ENCODE measurements at places on chromosomes 4 and X.

- no peak overlapping the region for H3K4me3 ChIP-seq
- no peaks in the 10 kb centered on the region for H3K36me3 ChIP-seq
- no peaks in the 10 kb centered on the region for H3K4me1 ChIP-seq
- DNase-seq = no peak
- no peak overlapping the region for H3K27ac ChIP-seq
Observed at GRCh38 chr4:3524920-3525319, 7.3 kb downstream of the LRPAP1 start.

GRCh38 chr4:42824278-42824977, 68.1 kb upstream of the GRXCR1 start:
- no peak for DNase-seq
- no peak overlapping the region for H3K4me3 ChIP-seq
- H3K36me3 ChIP-seq = no peaks in the 10 kb centered on the region
- no peaks in the 10 kb centered on the region for H3K27me3 ChIP-seq
- no peaks in the 10 kb centered on the region for H3K4me1 ChIP-seq

GRCh38 chr4:38788317-38788716, 5.5 kb upstream of the TLR10 start:
- no peaks in the 10 kb centered on the region for H3K36me3 ChIP-seq
- no peaks in the 10 kb centered on the region for H3K27me3 ChIP-seq
- H3K27ac ChIP-seq = peak overlapping the region; percentile 22
- H3K4me1 ChIP-seq = peaks cover 10% of the 10 kb centered on the region

- H3K27ac ChIP-seq = no peak overlapping the region
- H3K4me1 ChIP-seq = no peaks in the 10 kb centered on the region
Observed at GRCh38 chr4:136865526-136865925, 666.8 kb downstream of the PCDH18 start.

- no peaks in the 10 kb centered on the region for H3K27me3 ChIP-seq
- DNase-seq = no peak
- no peaks in the 10 kb centered on the region for H3K36me3 ChIP-seq
Observed at GRCh38 chrX:125291124-125291523, 28.5 kb upstream of the TEX13C start.

DNA sequence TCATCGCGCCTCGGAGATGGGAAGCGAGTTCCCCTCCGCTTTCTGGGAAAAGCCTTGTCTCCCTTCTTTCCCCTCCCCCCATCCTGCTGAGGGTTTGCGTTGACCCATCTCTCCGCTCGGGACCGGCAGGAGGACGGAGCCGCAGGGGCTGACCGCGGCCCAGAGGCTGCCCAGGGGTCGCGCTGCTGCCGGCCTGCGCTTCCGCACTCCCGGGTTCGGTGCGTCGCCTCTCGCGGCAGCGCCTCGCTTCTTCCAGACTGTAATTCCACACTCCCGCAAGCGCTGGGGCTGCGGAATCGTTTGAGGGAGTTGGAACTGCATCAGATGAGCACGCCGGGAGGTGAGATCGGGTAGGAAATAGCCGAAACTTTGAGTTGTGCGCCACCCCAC, 88.3 kb downstream of the BCOR start:
- H3K27me3 ChIP-seq = peaks cover 35% of the 10 kb centered on the region
- no peak overlapping the region for H3K27ac ChIP-seq
- H3K36me3 ChIP-seq = peaks cover 16% of the 10 kb centered on the region

DNA sequence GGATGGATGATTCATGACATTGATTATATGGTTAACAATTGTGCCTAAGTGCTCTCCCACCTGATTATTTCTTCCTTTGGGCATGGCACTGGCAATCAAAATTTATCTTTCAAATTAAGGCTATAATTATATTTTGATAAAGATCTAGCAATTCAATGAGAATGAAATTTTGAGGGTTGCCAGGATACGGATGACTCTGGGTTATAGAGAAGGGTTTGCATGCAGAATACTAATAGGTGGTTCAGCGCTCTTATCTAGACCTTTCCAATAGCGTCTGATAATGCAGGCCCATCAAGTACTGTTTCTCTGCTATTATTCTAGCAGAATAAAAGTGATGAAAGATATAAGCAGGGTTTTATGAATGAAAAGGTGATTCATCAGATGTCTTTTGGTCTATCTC, 74.9 kb upstream of the SCML1 start:
- DNase-seq = no peak
- H3K27ac ChIP-seq = no peak overlapping the region
- no peak overlapping the region for H3K4me3 ChIP-seq
- H3K36me3 ChIP-seq = no peaks in the 10 kb centered on the region

GRCh38 chr4:20042769-20043168, 208.9 kb upstream of the SLIT2 start:
- H3K36me3 ChIP-seq = no peaks in the 10 kb centered on the region
- H3K27me3 ChIP-seq = no peaks in the 10 kb centered on the region
- H3K27ac ChIP-seq = no peak overlapping the region
- no peak overlapping the region for H3K4me3 ChIP-seq
- H3K4me1 ChIP-seq = peaks cover 5% of the 10 kb centered on the region

GRCh38 chr4:132001542-132001941, 1147.6 kb upstream of the PCDH10 start:
- no peak for DNase-seq
- no peaks in the 10 kb centered on the region for H3K4me1 ChIP-seq
- H3K36me3 ChIP-seq = no peaks in the 10 kb centered on the region
- H3K27me3 ChIP-seq = no peaks in the 10 kb centered on the region
- no peak overlapping the region for H3K4me3 ChIP-seq

GRCh38 chrX:65921363-65921762, 118.5 kb downstream of the VSIG4 start:
- peak overlapping the region; percentile 16 for H3K27ac ChIP-seq
- H3K36me3 ChIP-seq = no peaks in the 10 kb centered on the region
- H3K4me3 ChIP-seq = no peak overlapping the region
- H3K4me1 ChIP-seq = peaks cover 16% of the 10 kb centered on the region
- DNase-seq = no peak

DNA sequence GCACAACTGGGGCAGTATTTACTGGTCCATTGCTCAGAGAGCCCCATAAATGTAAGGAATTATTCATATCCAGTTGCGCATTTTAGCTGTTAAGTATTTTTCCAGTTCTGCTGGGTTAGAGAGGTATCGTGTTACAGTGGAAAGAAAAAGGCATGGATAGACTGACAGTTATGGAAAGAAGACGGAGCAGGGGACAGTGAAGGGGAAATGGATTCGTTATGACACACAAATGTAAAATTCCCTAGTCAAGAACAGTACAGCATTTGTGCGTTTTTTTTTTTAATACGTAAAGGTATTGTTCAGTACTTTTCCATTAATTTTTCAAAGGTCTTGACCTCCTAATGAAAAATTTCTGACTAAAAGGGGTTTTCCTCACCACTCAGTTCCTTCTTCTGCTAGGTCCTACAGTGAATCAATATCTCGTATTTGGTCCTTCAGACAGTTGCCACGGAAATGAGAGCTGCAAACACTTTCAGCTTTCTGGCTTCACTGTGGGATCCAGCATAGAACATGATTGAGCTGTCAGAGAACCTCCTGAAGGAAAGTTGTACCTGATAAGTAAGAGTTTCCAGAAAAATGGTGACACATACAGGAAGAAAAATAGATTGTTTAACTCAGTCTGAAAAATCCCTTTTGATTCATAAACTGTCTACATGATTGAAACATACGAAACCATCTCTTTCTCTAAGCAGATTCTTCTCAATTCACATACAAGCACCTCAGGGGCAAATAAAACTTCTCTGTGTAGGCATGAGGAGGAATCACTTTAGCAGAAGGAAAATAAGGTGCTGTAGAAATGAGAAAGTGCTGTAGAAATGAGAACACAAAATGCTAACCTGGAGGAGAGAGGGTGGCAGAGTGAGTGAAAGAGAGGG, 21.8 kb upstream of the BBS12 start:
- peaks cover 8% of the 10 kb centered on the region for H3K4me1 ChIP-seq
- H3K27ac ChIP-seq = peak overlapping the region; percentile 79
- H3K4me3 ChIP-seq = peak overlapping the region; percentile 44
- H3K36me3 ChIP-seq = peaks cover 4% of the 10 kb centered on the region
- no peaks in the 10 kb centered on the region for H3K27me3 ChIP-seq

DNA sequence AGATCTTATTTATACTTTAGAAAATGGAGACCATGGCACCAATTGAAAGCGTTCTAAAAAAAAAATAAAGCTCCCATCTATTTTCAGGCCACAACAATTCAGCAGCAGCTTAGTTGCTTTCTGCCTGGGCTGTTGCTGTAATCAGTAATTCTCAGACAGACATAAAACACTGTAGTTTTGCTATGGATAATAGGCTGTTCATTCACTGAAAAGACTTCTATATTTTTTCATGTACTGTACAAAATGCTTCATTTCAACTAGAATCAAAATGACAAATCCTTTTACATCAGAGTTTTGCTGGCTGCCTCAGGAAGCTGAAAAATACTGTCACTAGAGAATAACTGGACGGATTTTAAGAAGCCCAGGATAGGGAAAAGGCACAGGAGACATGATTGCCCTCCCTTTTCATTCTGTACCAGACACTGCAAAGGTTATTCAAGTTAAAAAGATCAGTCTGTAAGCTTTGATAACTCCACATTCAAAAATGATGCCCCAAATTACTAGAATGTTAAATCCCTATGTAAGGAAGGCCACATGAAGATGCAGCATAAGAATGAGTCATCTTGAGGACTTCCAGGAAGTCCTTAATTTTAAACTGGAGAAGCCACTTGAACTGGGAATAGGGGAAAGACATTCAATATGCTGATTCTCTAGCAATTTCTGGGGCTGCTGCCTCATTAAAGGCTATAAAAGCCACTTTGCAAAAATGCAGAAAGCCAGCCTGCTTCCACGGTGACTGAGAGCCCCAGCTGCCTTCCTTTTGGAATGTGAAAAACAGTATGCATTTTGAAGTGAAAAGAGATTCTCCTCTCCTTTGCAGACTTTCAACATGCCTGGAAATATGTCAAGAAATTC, 403.2 kb upstream of the RASGEF1B start:
- DNase-seq = no peak
- H3K4me1 ChIP-seq = peaks cover 7% of the 10 kb centered on the region
- no peaks in the 10 kb centered on the region for H3K36me3 ChIP-seq
- H3K27me3 ChIP-seq = no peaks in the 10 kb centered on the region
- H3K4me3 ChIP-seq = no peak overlapping the region
- no peak overlapping the region for H3K27ac ChIP-seq

DNA sequence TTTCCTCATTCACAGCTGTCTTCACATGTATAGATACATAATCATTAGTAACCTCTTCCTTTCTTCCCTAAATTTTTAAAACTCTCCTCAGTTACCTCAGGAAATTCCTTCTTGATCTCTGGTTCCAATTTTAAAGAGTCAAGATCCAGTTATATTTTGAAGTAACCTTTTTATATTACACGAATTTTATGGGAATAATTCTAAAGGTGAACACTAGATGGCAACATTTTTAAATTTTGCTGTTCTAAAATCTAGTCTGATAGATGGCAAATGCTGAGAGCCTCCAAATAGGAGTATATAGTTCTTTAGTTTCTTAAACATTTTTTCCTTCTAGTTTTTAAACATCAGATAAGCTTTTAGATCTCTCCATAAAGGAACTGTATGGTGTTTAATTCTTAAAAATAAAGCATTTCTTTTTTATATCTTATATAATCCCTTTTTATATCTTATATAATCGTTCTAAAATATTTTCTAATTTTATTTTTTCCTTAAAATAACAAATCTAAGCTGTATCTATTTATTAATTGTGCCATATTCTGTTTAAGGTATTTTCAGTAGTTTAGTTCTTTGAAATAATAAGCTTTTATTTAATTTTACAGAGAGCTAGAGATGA, 37.9 kb upstream of the PAPSS1 start:
- no peak overlapping the region for H3K4me3 ChIP-seq
- no peaks in the 10 kb centered on the region for H3K36me3 ChIP-seq
- DNase-seq = no peak
- H3K27me3 ChIP-seq = no peaks in the 10 kb centered on the region

DNA sequence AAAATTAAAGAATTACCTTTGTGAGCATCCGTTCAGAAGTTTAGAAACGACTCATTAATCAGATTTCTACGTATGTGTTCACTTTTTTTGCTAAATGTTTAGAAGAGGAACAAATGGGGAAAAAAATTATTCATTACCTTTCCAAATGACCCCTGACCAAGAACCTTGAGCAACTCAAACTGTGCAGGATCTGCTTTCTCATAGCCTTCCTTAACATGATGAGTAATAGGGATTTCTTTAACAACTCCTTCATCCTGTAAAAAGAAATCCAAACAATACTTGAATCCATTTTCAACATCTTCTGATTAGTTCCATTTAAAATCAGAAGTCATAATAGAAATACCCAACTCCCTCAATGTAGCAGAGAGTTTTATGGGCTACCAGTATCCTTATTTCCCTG, 32.1 kb downstream of the RPS6KA6 start:
- no peak for DNase-seq
- no peaks in the 10 kb centered on the region for H3K27me3 ChIP-seq
- H3K4me1 ChIP-seq = peaks cover 8% of the 10 kb centered on the region
- no peak overlapping the region for H3K27ac ChIP-seq

GRCh38 chrX:76183289-76184049, 10.6 kb downstream of the PBDC1 start:
- H3K27me3 ChIP-seq = no peaks in the 10 kb centered on the region
- DNase-seq = no peak
- peak overlapping the region; percentile 40 for H3K27ac ChIP-seq
- no peak overlapping the region for H3K4me3 ChIP-seq
- peaks cover 12% of the 10 kb centered on the region for H3K4me1 ChIP-seq

GRCh38 chr4:19158107-19158809, 1093.4 kb upstream of the SLIT2 start:
- H3K4me1 ChIP-seq = no peaks in the 10 kb centered on the region
- no peaks in the 10 kb centered on the region for H3K36me3 ChIP-seq
- H3K27ac ChIP-seq = no peak overlapping the region
- no peaks in the 10 kb centered on the region for H3K27me3 ChIP-seq
- no peak for DNase-seq
- H3K4me3 ChIP-seq = no peak overlapping the region

DNA sequence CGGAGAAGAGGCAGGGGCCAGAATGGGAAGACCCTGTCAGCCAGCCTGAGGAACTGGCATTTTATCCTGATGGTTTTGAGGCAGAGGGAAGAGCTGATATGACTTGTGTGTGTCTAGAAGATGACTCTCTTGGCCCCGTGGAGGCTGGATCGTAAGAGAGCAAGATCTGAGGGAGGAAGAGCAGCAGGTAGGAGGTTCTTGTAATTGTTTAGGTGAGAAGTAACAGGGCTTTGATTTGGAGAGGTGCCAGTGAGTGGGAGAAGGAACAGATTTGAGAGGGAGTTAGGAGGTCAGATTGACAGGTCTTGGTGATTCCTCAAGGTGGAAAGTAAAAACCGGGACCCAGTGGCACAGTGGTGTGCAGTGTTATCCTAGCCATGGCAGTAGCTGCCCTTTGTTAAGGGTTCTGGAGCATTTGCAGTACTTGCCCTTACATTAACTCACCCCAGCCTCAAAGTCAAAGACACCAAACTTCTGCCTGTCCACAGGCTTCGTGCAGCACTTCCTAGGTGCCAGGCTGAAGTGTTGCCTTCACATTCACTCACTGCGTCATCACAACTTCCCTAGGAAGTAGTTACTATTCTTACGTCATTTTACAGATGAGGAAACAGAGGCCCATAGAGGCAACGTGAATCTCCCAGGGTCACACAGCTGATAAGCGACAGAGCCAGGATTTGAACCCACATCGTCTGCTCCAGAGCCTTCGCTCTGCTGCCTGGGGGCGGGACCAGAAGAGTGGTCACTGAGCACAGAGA, 23.7 kb downstream of the RTL5 start:
- DNase-seq = no peak
- no peaks in the 10 kb centered on the region for H3K4me1 ChIP-seq
- no peak overlapping the region for H3K27ac ChIP-seq
- H3K36me3 ChIP-seq = no peaks in the 10 kb centered on the region
- H3K27me3 ChIP-seq = peaks cover 65% of the 10 kb centered on the region
- no peak overlapping the region for H3K4me3 ChIP-seq
